ENCODE measurements at places on chromosomes 5 and 9. TPM values are rescaled to one million over a fixed set of nuclear protein-coding genes. Genes with fewer than 3 reads are reported as not detected.

ARHGEF39 gene
- 1.1 TPM for total RNA-seq

TGFBI gene
- 17.9 TPM for total RNA-seq

IL33 gene
- total RNA-seq: 13.8 TPM

PTGS1 gene
- total RNA-seq: 4.6 TPM

ZNF883 gene
- 1.5 TPM for total RNA-seq

CCDC152 gene
- 0.36 TPM for total RNA-seq

CSF2 gene
- not detected for total RNA-seq

ANKRD31 gene
- total RNA-seq: 3.7 TPM

PCDHB11 gene
- 2.6 TPM for total RNA-seq
